ENCODE measurements at places on chromosomes 16 and 17. TPM values are rescaled to one million over a fixed set of nuclear protein-coding genes. Genes with fewer than 3 reads are reported as not detected.

GRCh38 chr16:15482068-15482747, 47.8 kb downstream of the BMERB1 start:
- DNase-seq: peak; percentile 26

DNA sequence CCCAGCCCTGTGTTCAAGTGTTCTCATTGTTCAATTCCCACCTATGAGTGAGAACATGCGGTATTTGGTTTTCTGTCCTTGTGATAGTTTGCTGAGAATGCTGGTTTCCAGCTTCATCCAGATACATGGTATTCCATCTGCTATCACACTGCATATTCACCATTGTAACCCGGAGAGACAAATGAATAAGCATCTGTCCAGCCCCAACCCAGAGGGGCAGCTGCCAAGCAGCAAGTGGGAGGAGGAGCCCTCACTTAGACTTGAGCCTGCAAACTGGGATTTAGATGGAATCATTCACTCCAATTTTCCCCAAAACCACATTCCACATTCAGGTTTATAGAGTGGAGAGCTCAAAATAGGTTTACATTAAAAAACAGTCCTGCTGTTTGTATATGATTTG, 41.6 kb downstream of the SHISA6 start:
- no peak for DNase-seq

- DNase-seq: no peak
These were observed 1.6 kb upstream of the WFIKKN2 start for GRCh38 chr17:50833510-50834428.

DNA sequence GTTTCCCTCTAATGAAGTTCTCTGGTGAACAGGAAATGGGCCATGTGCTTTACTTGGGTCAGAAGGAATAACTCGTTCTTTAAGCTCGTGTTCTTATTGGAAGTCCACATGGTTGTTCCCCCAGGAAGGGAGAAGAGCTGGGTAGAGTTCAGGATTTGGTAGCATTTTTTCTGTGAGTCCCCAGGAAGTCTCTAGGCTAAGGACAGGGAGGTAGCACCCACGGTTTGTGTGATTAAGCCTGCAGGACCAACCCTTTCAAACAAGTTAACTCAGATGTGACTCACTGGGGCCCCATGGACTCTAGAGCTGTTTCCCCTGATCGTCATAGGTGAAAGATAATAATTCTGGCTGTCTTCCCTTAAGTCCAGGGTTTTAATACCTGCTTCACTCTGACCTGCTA, 16.4 kb downstream of the SAP30BP start:
- DNase-seq: no peak

- DNase-seq: no peak
These were observed 236.1 kb upstream of the CDH5 start for GRCh38 chr16:66130296-66130905.

DNA sequence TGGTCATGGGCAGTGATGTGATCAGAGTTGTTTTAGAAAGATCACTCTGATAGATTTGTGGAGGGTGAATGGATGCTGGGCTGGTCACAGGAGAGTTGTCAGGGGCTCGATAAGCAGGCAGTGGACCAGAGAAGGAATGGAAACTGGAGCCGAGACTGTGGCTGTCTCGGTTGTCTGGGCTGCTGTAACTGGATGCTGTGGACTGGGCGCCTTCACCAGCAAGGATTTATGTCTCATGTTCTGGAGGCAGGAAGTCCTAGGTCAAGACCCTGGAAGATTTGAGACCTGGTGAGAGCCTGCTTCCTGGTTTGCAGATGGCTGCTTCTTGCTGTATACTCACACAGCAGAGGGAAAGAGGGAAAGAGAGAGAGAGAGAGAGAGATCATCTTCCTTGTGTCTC, 203.6 kb downstream of the HS3ST4 start:
- DNase-seq: no peak

Gene KRT39
- not detected for polyA plus RNA-seq

Gene KRTAP4-3
- not detected for polyA plus RNA-seq
